ENCODE measurements at places on chromosomes 1 and 21. TPM values are rescaled to one million over a fixed set of nuclear protein-coding genes. Genes with fewer than 3 reads are reported as not detected.

ADGRL2 gene
- 13.5 TPM for total RNA-seq

DNA sequence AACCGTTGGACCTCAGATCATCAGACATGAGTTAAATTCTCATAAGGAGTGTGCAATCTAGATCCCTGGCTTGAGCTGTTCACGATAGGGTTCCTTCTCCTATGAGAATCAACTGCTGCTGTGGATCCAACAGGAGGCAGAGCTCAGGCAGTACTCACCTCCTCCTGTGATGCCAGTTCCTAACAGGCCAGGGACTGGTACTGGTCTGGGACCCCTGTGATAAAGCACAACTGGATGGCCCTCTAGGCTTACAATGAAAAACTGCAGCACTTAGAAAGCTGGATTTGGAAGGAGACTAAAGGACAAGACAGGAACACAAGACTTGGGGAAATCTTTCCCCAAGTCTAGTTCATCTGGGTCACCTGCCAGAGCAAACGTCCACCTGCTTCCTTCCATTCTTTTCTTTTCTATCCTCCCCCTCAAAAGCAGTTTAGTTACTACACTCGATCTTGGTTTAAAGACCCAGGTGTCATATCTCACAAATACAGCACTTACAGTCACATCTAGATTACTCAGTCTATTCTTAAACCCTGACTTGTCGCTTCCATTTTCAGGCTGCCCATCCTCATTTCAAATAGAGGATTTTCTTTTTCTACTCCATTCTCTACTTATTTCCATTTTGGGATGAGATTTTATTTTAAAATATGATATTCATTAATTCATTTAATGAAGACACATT, 59.8 kb downstream of the PTPN14 start:
- no peak for DNase-seq

SDC3 gene
- total RNA-seq = 11.3 TPM

- DNase-seq = no peak
These were observed 29.9 kb downstream of the DHRS3 start for GRCh38 chr1:12587981-12588640.

C1QA gene
- not detected for total RNA-seq

- DNase-seq = no peak
These were observed 56.3 kb downstream of the KIAA0040 start for GRCh38 chr1:175136246-175136645.

MIXL1 gene
- total RNA-seq = not detected

DNA sequence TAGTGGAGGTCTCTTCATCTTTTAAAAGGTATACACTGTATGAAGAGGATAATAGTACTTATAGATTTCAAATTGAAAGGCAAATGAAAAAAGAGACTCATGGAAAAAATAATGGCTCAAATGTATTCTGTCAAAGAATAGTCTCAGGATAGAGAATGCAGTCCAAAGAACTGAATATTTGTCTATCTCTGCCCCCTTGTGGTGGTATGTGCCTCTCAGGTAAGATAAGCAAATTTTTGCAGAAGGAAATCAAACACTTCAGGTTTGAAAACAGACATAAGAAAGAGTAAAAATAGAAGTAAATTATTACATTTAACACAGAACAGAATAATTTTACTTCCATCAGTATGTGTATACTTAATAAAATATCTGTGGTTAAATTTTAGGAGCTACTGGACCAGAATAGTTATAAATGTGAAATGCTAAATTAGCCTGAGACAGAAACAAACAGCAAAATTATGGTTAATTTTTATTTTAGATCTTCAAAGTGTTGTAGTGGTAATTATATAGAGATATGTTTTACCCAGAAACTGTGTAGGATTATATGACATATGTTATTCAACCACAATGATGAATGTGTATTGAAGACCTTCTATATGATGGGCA, 164.4 kb upstream of the PALMD start:
- DNase-seq = peak; percentile 43

GBP5 gene
- not detected for total RNA-seq

DNA sequence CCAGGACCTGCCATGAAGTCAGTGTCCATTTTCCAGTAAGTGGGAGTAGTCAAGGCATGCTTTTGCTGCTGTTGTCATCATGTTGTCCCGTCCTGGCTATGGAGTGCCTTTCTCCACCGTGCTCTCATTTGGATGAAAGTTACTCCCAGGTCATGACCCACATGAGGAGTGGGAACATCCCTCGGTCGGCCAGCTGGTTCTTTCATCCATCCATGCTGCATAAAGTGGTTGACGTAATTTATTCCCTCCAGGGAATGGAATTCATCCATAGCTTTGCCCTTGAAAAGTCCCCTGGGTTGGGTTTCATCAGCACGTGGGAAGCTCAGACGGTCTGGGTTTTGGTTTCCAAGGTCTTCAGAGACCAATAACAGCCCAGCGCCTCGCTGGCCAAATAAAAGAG, 11.6 kb downstream of the PLA2G2A start:
- no peak for DNase-seq

SLFNL1 gene
- total RNA-seq = not detected

DNA sequence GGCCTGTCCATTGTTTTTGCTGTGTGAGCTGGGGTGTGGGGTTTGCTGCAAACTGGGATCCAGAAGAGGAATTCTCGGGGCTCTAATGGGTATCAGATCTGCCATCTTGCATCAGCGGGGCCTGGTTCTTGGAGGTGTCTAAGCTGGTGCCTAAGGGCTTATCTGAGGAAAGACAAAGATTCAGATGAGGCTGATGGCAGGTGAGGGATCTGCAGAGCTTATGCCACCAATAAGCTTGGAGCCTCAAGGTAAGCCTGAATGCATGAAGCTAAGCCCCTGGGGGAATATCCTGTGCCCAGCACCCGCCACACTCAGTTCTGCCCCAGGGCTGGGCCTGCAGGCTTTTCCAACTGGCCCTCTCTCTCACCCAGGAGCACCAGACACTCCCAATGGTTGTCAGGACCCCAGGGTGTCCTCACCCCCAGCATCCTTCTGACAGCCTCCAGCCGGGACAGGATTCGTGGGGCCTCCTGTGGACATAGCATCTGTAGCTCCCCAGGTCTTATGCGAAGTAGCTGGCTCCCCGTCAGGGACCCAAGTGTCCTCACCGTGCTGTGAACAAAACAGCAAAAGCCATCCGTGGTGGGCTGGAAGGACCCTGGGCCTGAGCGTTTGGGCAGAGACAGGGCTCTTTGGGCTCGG, 9.5 kb upstream of the GSTM3 start:
- DNase-seq = no peak

All from NCI-H460 (cell line).